ENCODE measurements at places on chromosomes 7 and 10.
A peak's percentile ranks its signal among the peaks of the same experiment; 100 is the strongest.

DNA sequence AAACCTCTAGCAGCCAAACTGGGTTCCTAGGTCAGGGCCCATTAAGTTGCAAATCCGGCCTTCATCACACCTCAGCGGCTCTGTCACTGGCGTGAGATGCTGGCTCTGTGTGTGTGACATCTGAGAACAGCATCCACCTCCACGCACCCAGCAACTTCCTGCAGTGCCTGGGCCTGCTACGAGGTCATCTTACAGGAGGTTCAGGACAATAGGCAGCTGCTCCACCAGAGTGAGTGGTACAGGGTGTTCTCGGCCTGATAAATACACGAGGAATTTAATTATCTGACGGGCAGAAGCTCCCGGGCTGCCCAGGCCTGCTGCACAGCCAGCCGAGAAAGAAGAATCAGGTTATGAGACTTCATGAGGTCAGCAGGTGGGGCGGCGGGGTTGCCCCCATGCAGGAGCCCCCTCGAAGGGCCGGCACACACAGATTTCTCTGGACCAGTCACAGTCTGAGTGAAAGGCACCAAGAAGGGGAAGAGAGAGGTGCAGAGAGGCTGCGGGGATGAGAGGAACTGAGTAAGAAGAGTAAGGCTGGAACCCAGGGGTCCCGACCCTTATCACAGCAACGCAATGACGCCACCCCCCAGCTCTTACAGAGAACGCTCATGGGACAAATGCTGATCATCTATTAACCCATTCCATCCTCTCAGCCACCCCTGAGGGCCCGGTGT, 49.3 kb downstream of the CALML3 start:
- DNase-seq: peak; percentile 89

- no peak for DNase-seq
These were observed 174.2 kb downstream of the PLXNA4 start for GRCh38 chr7:132402096-132402495.

DNA sequence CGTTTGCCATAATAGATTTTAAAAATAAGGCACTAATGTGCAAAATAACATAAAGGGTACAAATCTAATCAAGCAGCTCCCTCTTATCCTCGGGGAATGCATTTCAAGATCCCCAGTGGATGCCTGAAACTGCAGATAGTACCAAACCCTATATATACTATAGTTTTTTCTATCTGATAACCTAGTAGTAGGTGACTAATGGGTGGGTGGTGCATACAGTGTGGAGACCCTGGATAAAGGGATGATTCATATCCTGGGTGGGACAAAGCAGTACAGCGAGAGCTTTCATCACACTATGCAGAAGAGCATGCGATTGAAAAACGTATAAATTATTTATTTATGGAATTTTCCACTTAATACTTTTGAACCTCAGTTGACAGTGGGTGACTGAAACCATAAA, 464.5 kb downstream of the GRID1 start:
- no peak for DNase-seq

DNA sequence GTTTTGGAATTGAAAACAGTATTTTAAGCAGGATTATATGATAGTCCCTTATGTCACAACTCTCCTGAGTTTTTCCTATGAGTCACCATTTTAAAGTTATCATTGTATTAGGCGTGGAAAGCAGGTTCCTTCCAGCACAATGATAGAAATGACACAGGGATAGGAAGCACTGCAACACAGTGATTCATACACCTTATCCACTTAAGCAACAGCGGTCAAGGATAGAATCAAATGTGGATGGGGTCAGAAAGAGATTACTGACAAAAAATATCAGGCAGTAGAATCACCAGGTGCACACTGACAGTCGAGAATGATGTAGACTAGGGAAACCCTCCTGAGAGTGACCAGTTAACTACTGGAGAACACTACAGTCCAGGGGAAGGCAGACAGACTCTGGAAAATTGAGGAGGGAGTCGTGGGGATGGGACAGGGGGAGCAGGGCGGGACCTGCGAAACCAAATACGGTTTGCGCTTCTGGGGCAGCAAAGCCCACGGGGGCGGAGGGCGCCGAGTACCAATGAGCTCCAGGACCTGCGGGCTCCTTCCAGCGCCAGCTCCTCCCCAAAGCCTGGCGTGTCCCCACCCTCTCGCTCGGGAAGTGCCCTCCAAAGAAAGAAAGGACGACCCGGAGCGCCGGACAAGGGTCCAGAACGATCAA, 479 bp downstream of the PNPLA8 start:
- peak; percentile 95 for DNase-seq

GRCh38 chr7:33753881-33754525, 151.3 kb upstream of the BMPER start:
- DNase-seq: no peak

- DNase-seq: no peak
These were observed 5.8 kb upstream of the GFRA1 start for GRCh38 chr10:116278846-116279245.

- no peak for DNase-seq
These were observed 48.8 kb downstream of the RALA start for GRCh38 chr7:39672176-39672575.

GRCh38 chr10:12957081-12957480, 44.4 kb downstream of the CCDC3 start:
- no peak for DNase-seq

GRCh38 chr7:74141705-74142104, 32.5 kb upstream of the EIF4H start:
- DNase-seq: no peak

- DNase-seq: no peak
These were observed 14.8 kb upstream of the WNT16 start for GRCh38 chr7:121313793-121314676.

DNA sequence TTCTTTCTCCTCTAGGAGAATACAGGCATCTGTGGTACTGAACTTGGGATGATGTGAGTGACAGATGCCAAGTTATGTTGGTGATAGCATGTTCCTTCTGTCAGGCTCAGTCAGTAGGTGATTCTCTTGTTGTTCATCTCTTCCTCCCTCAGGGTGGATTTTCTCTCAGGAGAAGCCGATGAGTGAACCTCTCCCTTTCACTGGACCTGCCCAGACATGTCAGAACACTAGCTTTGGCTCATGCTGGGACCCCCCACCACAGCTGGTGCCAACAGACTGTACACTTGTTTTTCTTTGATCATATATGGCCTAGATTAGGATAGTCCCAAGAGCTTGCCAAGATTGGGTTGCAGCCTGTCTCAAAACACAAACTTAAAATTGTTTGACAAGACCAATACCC, 129.4 kb downstream of the BMPER start:
- DNase-seq: no peak

DNA sequence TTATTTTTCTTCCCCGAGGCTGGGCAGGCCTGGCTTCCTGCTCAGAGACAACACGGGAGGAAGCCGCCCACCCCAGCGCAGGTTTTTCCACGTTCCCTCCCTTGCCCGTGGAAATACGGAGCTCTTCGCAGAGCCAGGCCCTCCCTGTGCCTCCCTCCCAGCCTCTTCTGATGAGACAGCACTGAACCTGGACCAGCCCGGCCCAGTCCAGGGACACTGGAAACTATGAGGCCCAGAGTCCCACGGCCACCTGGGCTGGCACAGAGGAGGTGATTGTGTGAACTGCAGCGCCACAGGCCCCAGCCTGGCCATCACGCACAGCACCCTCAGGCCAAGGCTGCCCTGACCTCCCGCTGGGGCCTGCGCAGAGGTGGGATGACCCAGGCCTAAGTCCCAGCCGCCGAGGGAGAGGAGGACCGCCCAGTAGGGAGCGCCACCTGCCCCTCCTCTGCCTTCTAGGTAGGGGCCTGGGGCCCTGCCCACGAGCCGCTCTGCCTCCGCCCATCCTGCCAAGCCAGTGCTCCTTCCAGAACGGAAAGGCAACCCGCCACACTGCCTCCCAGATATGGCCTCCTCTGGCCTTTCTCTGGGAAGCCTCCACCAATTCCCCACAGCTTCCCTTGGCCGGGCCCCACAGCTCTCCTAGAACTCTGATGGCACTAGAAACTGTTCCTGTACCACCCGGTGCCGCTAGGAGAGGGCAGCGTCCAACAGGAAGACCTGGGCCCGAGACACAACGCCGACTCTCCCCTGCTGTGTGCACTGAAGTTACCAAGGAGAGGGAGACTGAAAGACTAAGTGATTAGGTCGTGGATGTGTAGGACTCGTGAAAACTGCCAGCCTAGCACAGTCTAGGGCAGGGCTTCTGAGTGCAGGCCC, 57.2 kb downstream of the PROSER2 start:
- no peak for DNase-seq

- DNase-seq: no peak
These were observed 468.1 kb upstream of the NRP1 start for GRCh38 chr10:33802566-33802965.

DNA sequence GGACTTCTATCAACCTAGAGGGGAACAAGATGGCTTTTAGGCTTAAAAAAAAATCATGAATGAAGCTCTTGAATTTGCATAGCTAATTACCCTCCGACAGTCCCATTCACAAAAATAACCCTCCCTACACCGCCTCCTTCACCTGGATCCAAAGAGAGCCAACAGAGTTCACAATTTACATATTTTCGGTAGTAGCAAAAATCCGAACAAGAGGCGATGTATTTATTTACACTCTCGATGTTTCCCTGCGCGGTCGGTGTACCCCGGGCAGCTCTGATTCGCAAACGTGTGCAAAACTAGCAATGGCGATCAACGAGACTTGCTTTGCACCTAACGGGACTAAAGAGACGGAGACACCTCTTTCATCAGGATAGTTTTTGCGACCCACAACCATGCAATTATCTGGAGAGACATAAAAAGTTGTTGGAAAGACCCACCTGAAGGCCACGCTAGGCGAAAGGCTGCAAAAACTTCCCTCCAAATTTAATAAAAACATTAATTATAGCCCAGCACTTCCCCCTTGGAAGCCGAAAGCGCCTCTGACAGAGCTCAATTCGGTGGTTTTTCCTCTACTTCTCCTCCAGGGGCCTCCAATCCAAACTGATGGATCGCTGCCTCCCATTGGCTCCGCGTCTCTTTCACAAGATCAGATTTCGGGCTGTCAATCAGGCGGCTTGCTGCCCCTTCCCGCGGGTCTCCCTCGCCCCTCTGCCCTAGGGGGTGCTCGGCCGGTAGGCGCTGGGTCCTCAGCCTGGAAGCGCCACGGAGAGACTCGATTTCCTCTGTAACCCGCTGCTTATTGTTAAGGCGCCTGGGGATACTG, at the start of gene ETV1:
Gene ETV1, minus strand, starts transcription at position 541 of the 823 bp plus-strand sequence. CDS start 614 bp downstream, outside the sequence.
- DNase-seq: peak; percentile 79

DNA sequence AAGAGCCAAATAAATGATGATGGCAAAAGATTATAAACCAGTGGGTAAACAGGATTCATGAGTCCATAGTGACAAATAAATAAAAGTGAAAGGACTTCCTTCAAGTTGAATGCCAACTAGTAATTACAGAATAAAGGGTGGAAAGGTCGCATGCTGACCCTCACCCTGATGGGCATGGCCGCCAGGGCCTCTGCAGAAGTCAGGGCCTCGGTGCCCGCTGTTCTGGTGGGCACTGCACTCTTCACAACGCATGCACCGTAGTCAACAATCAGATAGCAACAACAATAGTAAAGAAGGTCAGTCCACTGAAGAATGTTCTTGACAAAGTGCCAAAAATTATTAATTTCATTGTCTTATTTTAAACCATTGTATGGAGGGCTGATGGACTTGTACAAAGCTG, 123.2 kb upstream of the LANCL2 start:
- DNase-seq: no peak

- peak; percentile 40 for DNase-seq
These were observed 279.0 kb downstream of the ELFN1 start for GRCh38 chr7:1948887-1949680.

DNA sequence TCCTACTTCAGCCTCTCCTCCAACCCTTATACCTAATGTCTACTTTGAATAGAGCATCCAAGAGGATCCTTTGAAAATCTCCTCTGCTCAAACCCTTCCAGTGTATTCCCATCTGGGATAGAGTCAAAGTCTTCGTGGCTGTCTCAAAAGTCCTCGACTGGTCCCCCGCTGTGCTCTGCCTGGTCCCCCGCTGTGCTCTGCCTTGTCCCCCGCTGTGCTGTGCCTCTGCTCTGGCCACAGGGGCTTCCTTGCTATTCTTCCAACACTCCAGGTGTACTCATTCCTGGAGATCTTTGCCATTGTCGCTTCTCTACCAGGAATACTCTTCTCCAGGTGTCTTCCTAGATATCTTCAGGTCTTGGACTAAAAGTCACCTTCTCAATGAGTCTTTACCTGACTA, 36.1 kb upstream of the COMMD3 start:
- DNase-seq: no peak

GRCh38 chr7:100897772-100898454, 2.2 kb upstream of the ACHE start:
- DNase-seq: no peak

- DNase-seq: peak; percentile 92
These were observed 109.4 kb upstream of the LANCL2 start for GRCh38 chr7:55255496-55256445.

DNA sequence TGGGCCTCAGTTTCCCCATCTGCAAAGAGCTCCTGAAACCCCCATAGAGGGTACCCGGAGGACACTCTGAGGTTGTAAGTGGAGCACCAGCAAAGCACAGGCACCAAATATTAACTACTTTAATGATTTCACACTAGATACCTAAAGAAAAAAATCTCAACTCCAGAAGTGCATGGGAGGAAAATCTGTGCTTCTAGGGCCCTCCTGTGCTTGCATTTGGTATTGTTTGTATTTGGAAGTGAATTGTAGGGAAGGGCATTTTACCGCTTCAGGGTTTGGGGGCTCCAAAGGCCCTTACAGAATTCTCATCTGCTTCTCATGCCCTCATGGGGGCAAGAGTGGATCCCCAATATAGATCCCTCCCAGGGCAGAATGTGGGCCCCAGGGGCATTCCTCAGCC, 22.4 kb upstream of the DRGX start:
- DNase-seq: no peak

- no peak for DNase-seq
These were observed 47.3 kb downstream of the PNLIPRP2 start for GRCh38 chr10:116668018-116668417.

DNA sequence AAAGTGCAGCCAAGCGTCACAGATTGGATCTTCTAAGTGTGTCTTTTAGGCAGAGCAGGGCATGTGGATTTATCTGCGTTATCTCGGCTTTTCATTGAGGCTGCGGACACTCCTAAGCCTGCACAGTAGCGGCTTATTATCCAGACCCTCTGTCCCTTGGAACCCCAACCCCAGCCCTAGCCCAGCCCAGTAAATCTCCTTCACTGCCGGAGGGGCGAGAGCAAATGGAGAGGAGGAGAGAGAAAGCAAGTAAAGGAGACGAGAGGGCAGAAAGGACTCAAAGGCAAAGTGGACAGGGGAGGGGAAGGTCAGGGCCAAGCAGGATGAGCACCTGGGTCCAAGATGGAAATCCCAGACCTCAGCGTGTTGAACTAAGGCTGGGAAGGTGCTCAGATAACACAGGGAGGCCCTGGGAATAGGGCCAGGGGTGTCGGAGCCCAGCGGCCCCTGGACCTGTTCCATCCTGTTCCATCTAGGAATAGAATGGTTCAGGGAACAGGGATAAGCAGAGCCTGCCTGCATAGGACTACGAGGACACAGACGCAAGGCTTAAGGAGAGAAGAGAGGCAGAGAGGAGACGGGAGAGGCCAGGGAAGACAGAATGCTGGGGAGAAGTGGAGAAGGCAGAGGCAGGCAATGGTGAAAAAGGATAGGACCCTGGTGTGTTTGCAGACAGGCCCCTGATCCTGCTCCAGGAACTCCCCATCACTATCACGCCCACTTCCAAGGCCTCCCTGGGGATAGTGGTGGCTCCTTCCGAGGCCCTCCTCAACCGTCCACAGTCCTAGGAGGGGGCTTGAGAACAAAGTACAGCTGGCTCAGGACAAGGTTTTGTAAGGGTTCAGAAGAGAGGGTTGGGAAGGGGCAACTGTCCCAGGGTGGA, 99.6 kb downstream of the CHST15 start:
- no peak for DNase-seq
